ENCODE measurements at places on chromosomes 1 and 21.

DNA sequence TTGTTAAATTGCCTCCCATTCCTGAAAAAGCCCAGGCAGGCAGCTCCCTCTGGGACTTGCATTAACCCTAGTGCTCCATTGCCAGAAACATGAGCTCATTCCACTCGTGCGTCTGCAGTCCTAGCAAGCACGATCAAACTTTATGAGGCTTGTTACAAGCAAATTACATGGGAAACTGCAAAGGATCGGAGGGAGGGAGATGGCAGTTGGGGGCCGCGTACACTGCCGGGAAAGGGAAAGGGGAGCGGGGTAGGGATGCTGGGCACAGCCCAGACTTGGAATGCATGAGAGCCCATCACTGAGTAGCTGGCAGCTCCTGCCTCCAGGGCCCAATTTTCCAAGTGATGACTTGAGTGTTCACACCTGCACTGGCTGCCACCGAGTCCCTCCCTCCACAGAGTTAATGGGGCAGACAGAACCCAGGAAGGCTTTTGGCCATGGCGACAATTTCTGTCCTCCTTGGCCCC, 169.9 kb downstream of the BRINP2 start:
- no peak for DNase-seq

GRCh38 chr21:38012672-38013071, 96.4 kb upstream of the KCNJ6 start:
- DNase-seq, result no peak

DNA sequence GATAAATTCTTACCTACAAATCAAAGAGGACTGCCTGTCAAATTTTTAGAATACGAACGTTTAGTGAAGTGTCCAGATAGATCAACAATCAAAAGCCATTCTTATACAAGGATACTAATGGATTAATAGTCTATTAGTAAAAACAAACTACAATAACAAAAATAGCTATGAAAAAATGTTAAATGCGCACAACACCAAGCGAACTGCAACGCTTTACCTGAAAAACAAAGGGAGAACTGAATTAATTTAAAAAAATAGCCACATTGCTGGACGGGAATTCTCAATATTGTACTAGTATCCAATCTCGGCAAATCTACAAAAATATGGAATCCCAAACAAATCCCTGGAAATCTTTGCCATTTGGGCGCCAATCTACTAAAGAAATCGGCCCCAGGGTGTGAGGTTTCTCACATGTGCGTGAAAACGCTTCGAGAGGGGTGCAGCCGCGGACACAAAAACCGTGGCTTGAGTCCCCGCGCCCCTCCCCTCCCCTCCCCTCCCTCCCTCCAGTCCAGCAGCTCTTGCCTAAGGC, 55.6 kb downstream of the TRAF5 start:
- DNase-seq, result no peak

DNA sequence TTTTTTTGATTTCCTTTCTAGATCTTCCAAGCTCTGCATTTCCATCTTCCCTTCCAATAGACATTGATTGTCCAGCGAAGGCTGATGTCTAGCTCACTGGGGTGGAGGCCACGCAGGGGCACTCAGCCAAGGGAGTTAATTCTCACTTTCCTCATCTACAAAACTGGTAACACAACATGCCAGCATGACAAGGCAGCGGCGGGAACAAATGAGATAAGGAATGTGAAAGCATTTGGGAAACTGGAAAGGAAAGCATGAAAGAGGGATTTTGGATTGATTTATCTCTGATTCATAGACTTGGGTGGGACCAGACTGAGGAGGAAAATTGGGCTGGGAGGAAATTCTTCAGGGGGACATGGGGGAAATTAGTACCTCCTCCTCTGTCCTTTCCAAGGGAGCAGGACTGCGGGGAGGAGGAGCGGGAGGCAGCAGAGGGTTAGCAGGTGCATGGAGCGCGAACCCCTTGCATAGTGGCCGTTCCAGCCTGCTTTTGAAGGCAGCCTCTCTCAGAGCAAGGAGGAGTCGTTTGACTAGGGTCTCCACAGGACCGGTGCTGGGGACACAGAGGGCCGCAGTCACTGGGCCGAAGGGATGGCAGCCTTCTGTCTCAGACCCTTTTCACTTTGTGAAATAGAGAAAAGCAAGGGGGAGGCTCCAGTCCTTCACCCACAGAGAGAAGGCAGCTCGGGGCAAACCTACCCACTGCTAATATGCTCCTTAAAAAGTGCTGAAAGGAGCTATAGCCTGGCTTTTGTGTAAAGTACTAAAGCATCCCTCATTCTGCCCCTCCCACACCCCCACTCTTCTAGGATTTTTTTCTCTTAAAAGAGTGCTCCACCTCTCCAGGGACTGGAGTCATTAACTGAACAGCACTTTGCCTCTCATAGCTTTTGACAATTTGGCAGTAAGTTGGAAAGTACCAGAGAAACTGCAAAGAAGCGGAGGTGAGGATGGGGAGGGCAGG, 89.2 kb downstream of the PLXNA2 start:
- no peak for DNase-seq

GRCh38 chr1:16063921-16064320, 9.5 kb downstream of the FAM131C start:
- DNase-seq, result no peak

GRCh38 chr1:7670334-7671145, 100.6 kb upstream of the VAMP3 start:
- DNase-seq, result no peak

DNA sequence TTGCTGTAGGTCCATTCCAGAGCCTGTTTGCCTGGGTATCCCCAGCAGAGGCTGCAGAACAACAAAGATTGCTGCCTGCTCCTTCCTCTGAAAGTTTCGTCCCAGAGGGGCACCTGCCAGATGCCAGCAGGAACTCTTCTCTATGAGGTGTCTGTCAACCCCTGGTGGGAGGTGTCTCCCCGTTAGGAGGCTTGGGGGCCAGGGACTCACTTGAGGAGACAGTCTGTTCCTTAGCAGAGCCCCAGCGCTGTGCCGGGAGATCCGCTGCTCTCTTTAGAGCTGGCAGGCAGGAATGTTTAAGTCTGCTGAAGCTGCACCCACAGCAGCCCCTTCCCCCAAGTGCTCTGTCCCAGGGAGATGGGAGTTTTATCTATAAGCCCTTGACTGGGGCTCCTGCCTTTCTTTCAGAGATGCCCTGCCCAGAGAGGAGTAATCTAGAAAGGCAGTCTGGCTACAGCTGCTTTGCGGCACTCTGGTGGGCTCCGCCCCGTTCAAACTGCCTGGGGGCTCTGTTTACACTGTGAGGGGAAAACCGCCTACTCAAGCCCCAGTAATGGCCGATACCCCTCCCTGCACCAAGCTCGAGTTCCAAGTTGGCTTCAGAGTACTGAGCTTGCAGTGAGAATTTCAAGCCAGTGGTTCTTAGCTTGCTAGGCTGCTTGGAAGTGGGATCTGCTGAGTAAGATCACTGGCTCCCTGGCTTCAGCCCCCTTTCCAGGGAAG, 8.7 kb upstream of the SLC25A24 start:
- no peak for DNase-seq

Data from GM12891 (cell line).